Activated CD4-positive, alpha-beta T cell treated with anti-CD3 and anti-CD28 coated beads, Interleukin-2, amount 50 U/mL, for 48 hours (primary cell): ENCODE measurements at places on chromosomes 11 and 22.

- no peak for DNase-seq
Measured at GRCh38 chr11:17548444-17548843, 1.4 kb downstream of the OTOG start.

GRCh38 chr22:31055635-31056159 is 25.4 kb upstream of the SMTN start:
- no peak for DNase-seq

GRCh38 chr11:94857337-94857736 is 89.2 kb downstream of the AMOTL1 start:
- no peak for DNase-seq

GRCh38 chr11:21179770-21180169 is 510.4 kb downstream of the NELL1 start:
- no peak for DNase-seq

GRCh38 chr11:59615637-59616395 is at the start of gene OSBP:
TSS of gene OSBP (minus strand) at chr11:59615774. CDS start at chr11:59615664, 110 bp downstream.
- DNase-seq: peak; percentile 98

DNA sequence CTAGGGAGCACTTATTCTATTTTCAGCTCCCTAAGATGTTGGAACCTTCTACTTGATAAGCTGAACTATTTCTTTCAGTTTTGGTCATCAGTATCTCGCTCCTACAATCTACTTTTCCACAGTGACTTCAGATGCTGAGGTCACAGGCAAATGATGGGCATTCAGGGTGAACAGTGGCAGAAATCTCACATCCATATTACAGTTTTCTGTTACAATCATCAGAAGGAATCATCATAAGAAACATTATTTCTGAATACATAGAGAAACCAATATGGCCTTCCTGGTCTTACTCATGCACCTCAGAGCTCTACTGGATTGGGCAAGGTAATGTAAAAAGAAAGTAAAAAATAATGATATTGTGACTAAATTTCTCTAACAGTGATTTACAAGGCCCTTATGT is 39.4 kb upstream of the DDI1 start:
- no peak for DNase-seq

DNA sequence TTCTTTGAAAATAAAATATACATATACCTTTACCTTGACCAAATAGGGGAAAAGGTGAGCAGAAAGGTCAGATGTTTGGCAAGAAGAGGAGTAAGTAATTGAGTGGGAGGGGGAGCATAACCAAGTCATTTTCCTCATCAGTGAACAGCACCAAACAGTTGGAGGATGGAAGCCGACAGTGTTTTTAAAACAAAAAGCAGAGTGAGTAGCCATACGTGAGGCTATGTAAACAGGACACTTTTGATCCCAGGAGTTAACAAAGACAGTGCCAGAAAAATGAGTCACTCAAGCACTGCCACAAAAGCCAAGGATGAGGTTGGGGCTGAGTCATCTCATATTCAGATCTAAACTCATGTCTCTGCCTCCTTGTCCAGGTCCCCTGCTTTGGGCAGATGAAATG is 734.7 kb downstream of the KCNA4 start:
- no peak for DNase-seq
